ENCODE measurements at places on chromosomes 12 and 14.

DNA sequence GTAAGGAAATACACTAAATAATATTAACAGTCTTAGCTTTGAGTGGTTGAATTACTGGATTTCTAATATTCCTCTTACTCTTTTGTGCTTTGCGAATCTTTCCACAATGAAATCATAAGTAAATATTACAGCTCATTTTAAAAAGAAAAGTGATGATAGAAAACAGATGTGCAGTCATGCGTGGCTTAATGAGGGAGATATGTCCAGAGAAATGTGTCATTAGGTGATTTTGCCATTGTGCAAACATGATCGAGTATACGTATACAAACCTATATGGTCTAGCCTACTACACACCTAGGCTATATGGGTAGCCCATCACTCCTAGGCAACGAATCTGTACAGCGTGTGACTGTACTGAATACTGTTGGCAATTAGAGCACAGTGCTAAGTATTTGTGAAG is 59.3 kb downstream of the SLC15A5 start:
- no peak for DNase-seq

DNA sequence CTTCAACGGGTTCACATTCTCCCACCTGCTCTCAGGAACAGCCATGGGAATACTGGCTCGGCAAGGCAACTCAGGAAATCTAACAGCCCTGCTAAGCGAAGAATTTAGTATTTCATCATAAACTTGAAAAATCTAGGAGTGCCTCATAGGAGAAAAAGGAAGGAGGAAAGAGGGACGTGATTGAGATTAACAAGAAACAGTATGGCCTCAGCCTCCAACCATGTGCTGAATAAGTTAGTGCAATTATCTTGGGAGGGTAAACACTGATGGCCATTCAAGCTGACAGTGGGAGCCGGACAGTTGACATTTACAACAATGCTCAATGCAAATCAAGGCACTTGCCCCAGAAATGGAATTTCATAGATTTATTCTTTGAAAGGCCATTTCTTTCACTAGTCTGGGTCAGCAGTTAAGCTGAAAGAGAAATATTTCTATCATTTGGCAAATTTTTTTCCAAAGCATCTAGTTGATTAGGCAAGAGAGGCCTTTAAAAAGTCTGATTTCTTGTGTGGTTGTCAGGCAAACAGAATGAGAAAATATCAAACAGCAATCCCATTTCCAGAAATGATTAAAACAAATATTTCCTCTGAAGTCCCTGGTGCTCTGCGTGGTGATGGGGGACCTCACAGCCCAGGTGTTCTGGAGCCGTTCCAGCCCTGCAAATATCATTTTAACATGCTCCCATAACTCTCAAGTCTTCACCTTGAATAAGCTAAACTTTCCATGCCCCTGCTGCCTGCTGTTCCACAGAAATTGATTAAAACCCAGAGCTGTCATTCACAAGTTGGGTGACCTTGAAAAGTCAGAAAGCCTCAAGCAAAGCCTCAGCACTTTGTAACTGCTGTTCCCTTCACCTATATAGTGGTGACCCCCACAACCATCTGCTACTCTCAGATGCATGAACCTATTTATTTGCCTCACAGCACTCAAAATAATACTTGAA is 121.6 kb downstream of the PHLDA1 start:
- no peak for DNase-seq

- DNase-seq = no peak
Measured at GRCh38 chr12:14589169-14590004, 21.7 kb upstream of the PLBD1 start.

GRCh38 chr14:30980980-30981379 is 44.5 kb upstream of the AP4S1 start:
- DNase-seq = no peak

- DNase-seq = no peak
Measured at GRCh38 chr12:78562368-78563205, 302.0 kb upstream of the SYT1 start.

- DNase-seq = no peak
Measured at GRCh38 chr12:117298648-117299225, 62.7 kb downstream of the NOS1 start.

DNA sequence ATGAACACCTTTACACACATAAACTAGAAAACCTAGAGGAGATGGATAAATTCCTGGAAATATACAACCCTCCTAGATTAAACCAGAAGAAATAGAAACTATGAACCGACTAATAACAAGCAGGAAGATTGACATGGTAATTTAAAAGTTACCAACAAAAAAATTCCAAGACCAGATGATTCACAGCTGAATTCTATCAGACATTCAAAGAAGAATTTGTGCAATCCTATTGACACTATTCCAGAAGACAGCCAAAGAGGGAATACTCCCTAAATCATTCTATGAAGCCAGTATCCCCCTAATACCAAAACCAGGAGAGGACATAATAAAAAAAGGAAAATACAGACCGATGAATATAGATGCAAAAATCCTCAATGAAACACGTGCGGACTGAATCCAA is 102.6 kb upstream of the KRR1 start:
- no peak for DNase-seq

DNA sequence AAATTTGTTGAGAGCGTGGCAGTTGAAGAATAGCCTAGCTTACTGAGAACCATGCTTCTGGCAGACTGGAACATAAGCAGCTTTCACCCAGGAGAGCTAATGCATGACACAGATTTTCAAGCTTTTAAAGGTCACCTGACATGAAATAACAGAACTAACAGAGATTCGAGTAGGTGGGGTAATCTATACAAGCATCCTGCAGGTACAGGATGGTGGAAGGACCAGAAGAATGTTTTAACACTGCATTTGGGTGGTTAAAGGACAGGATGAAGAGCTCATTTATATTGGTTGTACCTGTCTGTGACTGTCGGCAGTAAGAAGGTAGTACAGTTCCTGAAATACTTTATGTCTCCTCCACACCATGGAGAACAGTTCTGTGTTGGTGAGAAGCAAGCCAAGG is 8.9 kb downstream of the PELI2 start:
- no peak for DNase-seq

- no peak for DNase-seq
Measured at GRCh38 chr12:113860950-113861349, 105.2 kb downstream of the RBM19 start.

- no peak for DNase-seq
Measured at GRCh38 chr12:105992849-105993740, 145.7 kb downstream of the NUAK1 start.

- DNase-seq = no peak
Measured at GRCh38 chr12:25960143-25960542, 1.7 kb downstream of the RASSF8 start.

DNA sequence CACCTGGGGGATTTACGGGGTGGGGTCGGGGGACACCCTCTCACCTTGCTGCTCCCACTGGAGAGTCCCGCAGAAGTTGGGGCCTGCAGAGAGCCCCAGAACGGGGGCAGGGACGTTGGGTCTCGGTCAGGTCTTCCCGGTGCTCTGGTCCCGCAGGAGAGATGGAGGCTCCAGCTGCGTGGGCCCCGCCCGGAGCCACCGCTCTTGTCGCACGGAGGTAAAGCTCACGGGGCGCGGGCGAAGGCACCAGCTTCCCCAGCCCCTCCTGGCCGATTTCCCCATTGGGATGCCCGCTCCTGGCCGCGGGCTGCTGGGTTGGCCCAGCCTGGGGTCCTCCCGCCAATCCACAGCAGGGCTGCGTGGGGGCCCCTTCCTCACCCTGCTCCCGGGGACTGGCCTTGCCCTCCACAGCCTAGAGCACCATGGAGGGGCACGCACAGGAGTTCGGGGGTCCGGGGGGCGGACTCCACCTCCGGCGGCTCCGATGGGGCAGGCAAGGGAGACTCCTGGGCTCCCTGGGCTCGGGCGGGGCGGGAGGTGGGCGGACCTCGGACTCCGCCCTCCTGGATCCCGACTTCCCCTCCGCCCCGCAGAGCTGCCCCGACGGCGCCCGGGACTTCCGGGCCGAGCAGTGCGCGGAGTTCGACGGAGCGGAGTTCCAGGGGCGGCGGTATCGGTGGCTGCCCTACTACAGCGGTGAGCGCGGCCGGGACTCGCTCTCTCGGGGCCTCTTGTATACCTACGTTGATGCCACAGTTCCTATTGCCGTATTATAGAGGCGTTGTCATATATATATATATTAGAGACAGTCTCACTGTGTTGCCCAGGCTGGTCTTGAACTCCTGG is 8.4 kb downstream of the PAPLN start:
- DNase-seq = no peak

DNA sequence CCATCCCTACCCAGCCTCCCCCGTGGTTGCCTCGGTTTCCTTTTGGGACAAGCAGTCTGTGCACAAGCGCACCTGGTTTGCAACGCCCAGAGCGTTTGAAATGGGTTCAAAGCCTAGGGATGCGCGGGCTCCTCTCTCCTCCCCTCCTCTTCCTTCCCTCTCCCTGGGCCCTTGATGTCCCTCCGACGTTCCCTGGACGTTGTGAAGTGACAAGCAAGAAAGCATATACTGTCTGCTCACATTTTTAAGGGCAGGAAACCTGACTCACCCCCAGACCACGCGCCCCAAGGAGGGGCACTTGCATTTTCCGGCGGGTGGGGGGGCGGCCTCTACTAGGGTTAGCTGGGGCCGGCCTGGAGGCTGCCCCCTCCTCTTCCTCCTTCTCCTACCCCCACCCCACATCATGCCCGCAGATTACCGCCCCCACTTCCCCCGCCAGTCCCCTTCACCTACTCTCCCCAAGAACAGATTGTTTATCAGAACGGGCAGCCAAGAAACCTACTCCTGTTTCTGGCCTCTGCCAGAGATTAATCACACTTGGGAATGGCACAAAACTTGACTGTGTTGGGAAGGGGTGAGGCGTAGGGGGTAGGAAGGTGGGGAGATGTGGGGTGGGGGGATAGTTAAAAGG is 9.5 kb upstream of the IRF2BPL start:
- no peak for DNase-seq

- no peak for DNase-seq
Measured at GRCh38 chr14:26992403-26993115, 394.7 kb upstream of the NOVA1 start.

- DNase-seq = no peak
Measured at GRCh38 chr12:108779998-108780688, 48.8 kb upstream of the CORO1C start.

GRCh38 chr12:49797449-49797776 is 30.8 kb downstream of the NCKAP5L start:
- DNase-seq = no peak

DNA sequence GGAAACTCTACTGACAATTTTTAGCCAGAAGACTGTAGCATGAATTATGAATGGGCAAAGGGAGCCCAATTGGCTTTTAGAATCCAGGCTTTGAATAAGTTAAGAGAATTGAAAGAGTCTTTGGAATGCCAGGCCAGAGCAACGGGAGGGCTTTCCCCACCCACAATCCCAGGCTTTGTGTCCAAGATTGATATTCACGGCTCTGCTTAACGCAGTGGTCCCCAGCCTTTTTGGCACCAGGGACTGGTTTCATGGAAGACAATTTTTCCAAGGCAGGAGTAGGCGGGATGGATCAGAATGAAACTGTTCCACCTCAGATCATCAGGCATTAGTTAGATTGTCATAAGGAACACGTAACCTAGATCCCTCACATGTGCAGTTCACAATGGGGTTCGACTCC is 79.6 kb downstream of the EPS8 start:
- no peak for DNase-seq

- DNase-seq = peak; percentile 30
Measured at GRCh38 chr12:127083008-127083949, 1183.7 kb upstream of the TMEM132C start.

DNA sequence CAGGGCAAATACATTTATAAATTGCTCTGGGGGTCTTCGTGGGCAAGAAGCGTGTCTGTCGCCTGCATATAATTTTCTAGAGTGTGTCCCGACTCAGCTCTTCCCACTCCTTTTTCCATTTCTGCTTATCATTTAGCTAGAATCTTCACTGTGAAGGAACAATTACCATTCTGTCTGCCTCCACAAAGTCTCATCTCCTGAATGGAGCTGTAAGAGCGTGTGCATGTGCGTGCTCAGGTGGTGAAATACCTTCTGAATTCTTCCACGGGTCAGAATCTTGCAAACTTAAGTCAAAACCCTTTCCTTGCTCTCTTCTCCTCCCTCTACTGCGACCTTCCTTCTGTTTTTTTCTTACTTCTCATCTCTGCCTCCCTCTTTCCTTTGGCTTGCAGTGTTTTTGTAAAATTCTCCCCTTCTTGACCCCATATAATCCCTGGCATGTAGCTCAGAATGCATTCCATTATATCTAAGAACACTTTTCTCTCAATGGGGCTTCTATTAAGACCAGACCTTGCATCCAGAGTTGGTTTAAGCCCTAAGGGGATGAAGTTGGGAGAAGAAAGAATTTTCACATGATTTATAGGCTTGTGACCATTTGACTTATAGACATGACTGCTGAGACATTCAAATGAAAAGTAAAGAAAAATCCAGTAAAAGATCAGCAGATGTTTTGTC is 25.0 kb upstream of the GSG1 start:
- DNase-seq = no peak

- no peak for DNase-seq
Measured at GRCh38 chr12:132615579-132616038, 3.0 kb upstream of the P2RX2 start.

- no peak for DNase-seq
Measured at GRCh38 chr14:24911324-24912109, 138.4 kb downstream of the STXBP6 start.

- DNase-seq = no peak
Measured at GRCh38 chr14:47442211-47442610, 233.2 kb downstream of the MDGA2 start.

GRCh38 chr12:88338486-88338885 is 196.4 kb downstream of the TMTC3 start:
- DNase-seq = no peak

GRCh38 chr12:14948672-14949071 is 10.3 kb upstream of the ERP27 start:
- no peak for DNase-seq

- DNase-seq = no peak
Measured at GRCh38 chr12:33617218-33617617, 177.6 kb upstream of the SYT10 start.

Measured in hippocampal formation (tissue), 2 donors.